Forelimb muscle (tissue), 1 donor: ENCODE measurements at places on chromosomes 12 and 14.

DNA sequence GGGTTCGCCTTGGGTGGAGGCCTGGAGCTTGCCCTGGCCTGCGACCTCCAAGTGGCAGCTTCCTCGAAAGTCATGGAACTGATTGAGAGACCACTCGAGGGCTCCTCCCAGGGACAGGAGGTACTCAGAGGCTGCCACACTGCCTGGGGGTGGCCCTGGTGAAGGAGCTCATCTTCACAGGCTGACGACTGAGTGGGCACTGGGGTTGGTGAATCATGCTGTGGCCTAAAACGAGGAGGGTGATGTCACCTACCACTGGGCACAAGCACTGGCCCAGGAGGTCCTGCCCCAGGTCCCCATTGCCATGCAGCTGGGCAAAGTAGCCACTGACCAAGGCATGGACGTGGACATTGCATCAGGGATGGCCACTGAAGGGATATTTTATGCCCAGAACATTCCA, 32.1 kb downstream of the ITPR2 start:
- no peak for DNase-seq

- DNase-seq = no peak
Observed at GRCh38 chr12:60704171-60704914, 1108.5 kb downstream of the SLC16A7 start.

DNA sequence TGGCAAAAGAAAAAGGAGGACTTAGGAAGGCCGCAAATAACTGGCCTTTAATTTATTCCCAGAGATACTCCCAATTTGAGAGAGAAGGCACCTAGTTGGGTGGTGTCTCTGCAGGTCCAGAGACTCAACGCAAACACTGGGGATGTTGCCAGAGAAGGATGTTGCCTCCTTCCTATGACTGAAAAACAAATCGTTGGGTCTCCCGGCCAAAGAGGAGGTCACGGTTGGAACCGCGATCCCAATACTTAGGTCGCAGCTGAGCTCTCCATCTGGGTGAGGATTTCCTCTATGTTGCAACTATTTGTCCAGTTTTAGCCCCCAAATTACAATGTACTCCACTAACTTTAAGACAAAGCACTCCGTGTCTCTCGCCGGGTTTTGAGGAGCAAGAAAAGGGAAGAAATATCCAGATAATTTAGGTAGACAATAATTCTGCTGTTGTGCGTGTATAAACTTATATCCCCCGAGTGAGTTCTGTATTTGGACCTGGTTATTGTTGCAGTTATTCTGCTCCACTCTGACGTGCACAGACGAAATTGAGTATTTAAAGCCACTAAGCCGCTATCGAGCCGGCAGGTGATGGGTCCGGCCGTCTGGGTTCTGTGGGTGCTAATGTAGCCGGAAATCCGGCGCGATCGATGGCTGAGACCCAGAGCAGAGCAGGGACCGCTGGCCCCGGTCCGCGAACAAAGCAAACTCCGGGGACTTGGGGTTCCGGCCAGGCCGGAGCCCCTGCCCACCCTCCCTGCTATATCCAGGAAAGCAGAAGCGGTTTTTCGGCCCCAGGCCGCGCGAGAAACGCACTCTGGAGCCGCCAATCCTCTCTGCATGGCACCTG, 5.7 kb downstream of the HOXC12 start:
- no peak for DNase-seq

- DNase-seq = no peak
Observed at GRCh38 chr12:127388985-127389384, 878.0 kb upstream of the TMEM132C start.

- no peak for DNase-seq
Observed at GRCh38 chr12:110807640-110808039, 39.1 kb upstream of the CCDC63 start.

GRCh38 chr14:99982537-99983250, 82.5 kb upstream of the EVL start:
- peak; percentile 54 for DNase-seq

DNA sequence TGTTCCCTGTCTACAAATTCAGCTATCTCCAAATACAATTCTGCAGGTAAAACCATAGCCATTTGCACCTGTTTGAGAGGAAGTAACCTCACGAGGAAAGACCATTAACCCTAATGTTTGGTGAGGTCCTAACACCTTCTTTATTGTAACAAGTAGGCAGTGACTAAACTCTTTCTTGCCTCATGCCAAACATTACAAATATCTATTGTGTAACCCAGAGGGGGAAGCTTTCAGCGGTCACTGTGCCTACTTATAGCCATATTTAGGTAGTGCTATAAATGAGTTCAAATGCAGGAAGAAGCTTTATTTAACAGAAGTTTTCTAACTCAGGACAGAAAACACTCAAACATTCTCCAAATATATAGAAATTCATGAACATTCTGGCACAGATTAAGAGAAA, 252.7 kb downstream of the LRFN5 start:
- no peak for DNase-seq

DNA sequence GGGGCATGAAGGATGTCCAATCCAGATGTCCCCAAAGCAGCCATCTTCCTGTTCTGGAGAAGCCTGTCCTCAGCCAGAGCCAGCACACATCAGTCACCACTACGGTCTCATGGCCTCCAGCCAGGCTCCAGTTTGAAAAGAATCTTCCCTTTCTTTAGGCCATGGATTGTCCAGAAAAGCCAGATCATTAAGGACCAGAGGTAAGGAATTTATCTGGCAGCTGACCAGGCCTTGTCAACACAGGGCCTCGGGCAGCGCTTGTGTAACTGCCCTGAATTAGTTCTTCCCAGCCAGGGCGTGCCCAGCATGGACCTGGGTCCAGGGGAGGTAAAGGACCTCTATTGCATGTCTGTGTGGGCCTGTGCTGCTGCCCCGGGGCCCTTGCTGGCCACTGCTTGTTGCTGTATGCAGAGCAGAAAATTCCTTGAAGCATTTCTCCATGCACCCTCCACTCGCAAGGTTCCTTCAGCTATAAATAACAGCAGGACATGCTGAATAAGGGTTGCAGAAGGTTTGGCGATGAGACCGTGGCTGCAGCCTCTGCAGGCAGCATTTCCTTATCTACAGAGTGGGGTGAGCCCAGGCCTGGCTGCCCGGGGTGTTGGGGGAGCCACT, 21.7 kb upstream of the VPS37B start:
- DNase-seq = no peak

GRCh38 chr12:96064271-96064670, 28.9 kb upstream of the LTA4H start:
- no peak for DNase-seq

DNA sequence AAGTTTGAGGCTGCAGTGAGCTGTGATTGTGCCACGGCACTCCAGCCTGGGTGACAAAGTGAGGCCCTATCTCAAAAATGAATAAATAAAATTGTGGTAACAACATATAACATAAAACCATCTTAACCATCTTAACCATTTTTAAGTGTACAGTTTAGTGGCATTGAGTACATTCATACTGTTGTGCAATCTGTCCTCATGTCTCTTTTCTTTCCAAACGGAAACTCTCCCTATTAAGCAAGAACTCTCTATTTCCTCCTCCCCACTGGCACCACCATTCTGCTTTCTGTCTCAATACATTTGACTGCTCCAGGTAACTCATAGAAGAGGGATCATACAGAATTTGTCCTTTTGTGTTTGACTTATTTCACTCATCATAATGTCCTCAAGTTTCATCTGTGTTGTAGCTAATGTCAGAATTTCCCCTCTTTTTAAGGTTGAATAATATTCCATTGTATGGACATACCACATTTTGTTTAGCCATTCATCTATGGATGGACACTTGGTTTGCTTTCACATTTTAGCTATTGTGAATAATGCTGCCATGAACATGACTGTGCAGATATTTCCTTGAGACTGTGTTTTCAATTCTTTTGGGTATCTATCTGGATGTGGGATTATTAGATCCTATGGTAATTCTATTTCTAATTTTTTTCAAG, 4.4 kb upstream of the MARK3 start:
- no peak for DNase-seq

- no peak for DNase-seq
Observed at GRCh38 chr14:77022236-77022852, 6.2 kb downstream of the IRF2BPL start.

GRCh38 chr14:98280436-98280835, 991.6 kb downstream of the BCL11B start:
- no peak for DNase-seq

GRCh38 chr12:124916374-124917134, 2.1 kb upstream of the UBC start:
- no peak for DNase-seq

DNA sequence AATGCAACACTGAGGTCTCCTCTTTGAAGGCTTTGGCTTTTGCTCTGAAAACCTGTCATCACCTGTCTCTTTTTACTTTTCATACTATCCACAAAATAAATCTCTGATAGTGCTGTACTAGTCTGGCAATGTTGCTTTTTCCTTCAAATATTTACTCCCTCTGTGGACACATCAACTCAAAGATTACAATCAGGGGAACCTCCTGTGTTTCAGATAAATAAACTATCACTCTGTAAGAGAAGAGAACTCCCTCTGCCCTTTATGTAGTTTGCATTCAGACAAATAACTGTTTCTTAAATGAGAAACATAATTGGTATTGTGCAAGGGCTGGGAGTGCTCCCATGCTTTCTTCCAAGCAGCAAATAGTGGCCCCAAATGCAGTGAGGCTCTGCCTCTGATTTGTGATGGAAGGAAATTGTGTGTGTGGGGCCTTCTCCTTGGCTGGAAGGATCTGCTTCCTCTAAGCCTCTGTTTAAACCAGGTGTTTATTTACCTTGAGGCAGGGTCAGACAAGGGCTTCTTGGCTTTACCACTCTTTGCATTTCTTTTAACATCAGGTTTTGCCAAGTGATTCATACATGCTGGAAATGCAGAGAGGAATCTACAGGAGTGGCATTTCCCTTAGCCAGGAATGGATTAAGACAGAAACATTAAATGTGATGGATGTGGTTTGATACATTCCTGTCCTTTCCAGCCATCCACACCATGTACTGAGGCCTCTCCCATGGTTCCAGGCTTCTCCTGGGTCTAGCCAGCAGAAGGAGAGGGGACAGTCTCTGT, 69.0 kb downstream of the AKAP6 start:
- DNase-seq = no peak

GRCh38 chr12:81797100-81797499, 38.0 kb upstream of the PPFIA2 start:
- DNase-seq = no peak

- DNase-seq = no peak
Observed at GRCh38 chr12:18141048-18141982, 51.3 kb upstream of the RERGL start.

DNA sequence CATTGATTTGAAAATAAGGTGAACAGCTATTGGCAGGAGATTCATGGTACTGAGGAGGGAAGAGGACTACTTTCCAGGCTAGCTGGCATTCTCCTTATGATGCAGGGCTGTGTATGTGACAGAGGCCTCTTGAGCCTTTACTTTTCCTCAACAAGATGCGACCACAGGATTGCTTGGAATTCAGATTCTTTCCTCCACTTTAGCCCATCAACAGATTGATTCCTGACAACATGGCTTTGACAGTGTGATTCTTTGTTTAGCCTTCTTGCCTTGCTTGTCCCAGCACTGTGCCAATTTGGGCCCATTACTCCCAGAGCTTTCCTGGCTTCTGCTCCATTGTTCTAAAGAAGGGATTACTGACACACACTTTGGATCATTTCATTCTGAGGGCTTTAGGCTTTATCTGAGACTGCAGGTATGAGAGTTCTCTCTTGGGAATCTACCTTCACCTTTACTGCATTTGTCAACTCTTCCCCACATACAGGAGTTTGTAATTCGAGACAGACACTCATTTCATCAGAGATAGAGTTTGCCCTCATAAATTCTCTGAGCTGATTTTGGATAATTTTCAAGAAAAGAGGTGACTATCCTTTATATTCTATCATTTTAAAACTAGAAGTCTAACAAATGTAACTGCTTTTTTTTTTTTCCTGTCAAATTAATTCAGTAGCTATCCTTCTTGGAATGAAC, 206.4 kb upstream of the GZMB start:
- no peak for DNase-seq

DNA sequence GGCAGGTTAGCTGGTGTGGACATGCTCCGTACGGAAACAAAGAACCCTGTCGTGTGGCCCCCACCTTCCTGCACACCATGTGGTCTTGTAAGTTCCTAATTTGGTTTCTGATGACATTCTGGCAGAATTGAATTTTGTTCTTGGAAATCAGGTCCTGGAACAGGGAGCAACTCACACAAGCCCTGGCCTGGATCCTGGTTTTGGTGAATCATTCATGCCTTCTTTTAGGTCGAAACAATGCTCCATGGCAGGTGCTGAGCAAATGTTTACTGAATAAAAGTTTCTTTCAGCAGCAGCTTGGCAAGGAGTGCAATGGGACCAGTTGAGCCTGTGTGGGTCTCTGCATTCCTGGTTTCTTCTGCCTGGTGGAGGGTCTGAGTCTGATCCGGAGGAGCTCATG, 978.4 kb downstream of the BCL11B start:
- DNase-seq = no peak

GRCh38 chr12:70691018-70691672, 53.9 kb upstream of the PTPRB start:
- DNase-seq = no peak

DNA sequence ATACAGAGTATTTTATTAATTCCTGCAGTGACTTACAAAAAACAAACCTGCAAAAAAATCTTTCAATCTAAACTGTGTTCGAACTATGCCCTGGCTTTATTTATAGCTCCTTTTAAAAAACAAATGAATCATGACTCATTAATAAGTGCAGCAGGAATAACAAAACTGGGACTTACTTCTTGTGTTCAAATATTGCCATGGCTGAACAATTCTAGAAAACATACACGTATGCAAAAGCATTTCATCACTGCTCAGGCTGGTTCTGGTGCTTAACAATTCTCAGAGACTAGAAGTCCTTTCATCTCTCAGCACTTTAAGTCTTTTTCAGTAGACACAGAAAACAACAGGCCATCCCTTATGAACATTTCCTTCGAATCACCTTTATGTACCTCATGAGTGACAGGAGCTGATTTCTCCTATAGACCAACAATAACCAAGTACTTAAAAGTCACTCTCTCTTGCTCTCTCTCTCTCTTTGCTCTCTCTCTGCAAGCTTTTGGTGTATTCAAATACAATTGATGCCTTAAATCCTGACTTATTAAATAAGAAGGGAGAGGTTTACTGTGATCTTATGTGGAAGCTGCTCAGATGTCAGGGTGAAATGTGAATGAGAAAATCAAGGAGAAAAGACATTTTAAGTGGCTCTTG, 268.8 kb downstream of the TTC8 start:
- DNase-seq = no peak

- DNase-seq = no peak
Observed at GRCh38 chr12:10215436-10215835, 2.8 kb downstream of the GABARAPL1 start.

DNA sequence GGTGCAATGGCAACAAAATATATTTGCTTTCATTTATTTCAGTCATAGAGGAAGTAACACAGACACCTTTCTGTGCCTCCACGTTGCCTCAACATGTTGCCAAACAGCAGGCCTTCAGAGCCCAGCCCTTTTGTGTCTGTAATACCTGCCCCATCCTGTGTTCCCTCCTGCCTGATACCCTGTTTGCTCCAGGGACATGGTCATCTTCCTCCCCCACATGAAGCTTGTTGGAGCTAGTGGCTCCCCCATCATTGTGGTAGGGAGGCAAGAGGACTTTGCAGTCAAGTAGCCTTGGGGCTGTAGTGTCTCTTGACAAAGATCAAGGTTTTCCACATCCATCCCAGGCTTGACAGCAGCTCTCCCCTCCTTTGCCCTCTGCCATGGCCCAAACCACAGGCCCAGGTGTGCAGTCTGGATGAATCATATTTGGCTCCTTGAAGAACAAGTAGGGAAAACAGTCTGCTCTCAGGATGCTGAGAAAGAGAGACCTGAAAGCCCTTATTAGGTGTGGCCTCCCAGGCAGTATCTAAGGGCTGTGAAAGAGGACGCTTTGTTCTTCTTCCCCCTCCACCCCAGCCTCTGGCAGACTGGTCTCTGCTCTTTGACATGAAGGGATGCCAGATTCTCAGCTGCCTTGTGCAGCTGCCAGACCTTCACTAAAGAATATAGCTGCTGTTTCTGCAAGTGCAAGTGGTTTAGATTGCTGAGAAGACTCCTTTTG, 329.0 kb downstream of the C12orf75 start:
- DNase-seq = no peak
